Neuronal stem cell (in vitro differentiated cells): ENCODE measurements at places on chromosomes 6 and 20.

GRCh38 chr6:136031982-136032381, 180.5 kb downstream of the PDE7B start:
- no peak for DNase-seq

DNA sequence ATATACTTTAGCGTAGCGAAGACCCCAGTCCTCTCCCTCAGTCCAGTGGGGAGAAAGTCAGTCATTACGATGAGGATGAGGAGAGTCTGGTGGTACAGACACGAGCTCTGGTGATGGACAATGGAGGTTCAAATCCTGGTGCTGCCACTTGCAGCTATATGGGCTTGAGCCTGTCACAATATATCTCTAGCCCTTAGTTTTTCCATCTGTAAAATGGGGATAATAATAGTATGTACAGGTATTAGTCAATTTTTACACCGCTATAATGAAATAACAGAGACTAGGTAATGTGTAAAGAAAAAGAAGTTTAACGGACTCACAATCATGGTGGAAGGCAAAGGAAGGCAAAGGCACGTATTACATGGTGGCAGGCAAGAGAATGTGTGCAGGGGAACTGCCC, 237.9 kb downstream of the BCAS1 start:
- DNase-seq = no peak

DNA sequence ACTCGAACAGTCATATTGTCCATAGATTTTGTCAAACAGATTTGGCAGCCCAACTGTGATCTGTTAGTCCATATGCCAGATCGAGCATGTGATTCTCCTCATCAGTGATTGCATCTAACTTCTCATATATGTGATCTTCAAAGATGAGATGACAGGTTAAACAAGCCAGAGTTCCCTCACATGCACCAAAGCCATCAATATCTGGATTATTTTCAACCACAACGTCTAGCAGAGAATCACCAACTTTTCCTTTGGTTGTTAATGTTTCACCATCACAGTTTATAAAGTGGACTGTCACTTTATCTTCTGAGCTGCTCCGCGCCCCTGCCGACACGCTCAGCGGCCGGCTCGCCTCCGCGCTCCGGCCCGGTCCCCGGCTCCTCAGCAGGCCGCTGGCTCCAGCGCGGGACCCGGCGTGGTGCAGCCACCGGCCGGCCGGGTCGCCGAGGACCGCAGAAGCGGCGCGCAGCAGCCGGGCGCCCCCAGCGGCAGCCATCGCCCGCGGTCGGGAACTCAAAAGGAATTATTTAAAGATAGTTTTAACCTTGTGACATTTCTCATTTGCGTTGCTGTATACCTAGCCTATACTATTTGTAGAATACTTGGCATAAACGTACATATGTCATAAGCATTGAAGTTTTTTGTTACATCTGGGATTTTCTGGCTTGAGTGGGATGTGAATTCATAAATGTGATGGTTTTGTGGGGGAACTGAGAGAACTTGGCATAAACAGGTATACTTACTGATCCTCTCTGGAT, 40.1 kb upstream of the DYNLRB1 start:
- DNase-seq = no peak

DNA sequence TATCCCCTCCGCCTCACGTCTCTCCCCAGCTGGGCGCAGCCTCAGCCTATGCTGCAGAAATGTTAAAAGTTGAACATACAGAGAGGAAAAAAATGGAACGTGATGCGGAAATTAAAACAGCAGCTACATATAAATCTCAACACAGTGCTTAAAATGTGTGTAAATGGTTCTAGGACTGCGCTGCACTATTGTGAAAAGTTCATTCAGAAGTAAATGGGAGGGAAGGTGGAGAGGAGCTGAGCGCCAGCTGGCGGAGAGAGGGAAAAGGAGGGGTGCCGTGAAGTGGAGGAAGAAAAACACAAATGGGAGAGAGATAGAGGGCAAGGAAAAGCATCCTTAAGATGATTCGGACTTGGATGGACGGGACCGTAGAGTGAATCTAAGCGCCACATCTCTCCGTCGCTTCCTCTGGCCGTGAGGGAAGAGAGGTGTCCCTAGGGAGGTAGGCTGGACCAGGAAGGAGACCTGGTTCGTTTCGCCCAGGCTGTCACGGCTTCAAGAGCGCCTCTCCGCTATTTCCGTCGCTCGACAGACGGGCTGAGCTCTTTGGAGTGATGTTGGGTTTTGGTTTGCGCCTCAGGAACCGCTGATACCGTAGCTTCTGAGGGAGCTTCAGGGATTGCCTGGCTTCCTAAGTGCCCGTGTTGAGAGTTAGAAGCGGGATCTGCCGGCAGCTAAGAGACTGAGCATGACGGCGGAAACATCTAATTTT, 113.7 kb downstream of the TRIM27 start:
- no peak for DNase-seq

DNA sequence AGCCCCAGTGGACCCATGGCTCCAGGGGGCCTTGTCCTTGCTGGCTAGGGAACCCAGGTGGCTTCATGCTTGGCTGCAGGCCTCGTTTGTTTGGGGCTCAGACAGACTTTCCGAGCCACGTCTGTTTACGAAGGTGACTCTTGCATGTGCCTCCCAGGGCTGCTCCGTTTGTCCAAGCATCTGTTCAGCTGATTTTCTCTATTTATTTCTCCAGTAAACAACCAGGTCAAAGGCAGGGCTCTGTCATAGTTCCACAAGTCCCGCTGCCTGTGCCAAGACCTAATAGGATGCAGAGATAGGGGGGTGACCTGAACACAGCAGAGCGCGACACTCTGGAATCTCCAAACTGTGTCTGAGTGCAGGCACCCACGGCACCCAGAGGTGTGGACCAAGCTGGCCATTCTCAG, 12.8 kb upstream of the SPO11 start:
- DNase-seq = no peak

DNA sequence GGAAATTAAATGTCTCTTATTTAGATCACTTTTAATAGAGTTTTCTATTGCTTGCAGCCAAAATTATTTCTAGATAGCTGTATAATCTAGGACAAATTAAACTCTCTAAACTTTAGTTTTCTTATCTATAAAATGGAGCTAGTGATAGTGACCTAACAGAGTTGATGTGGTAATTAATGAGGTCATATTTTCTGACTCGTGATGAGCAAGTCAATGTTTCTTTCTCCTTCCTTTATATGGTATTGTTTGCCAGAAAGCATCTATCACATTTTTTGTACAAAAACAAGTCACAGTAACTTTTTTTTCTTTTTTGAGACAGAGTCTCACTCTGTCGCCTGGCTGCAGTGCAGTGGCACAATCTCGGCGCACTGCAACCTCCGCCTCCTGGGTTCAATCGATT, 267.7 kb downstream of the FARS2 start:
- DNase-seq = no peak

GRCh38 chr6:27176096-27176495, 71.4 kb upstream of the PRSS16 start:
- no peak for DNase-seq

- no peak for DNase-seq
Observed at GRCh38 chr20:64077876-64078551, 1.3 kb downstream of the RGS19 start.

- no peak for DNase-seq
Observed at GRCh38 chr20:61719691-61720347, 345.9 kb downstream of the TAF4 start.

GRCh38 chr6:141033101-141033500, 1099.6 kb upstream of the GJE1 start:
- DNase-seq = no peak

GRCh38 chr6:41515995-41516394, 30.2 kb upstream of the FOXP4 start:
- DNase-seq = no peak

GRCh38 chr6:77245026-77245425, 218.3 kb downstream of the HTR1B start:
- DNase-seq = no peak

DNA sequence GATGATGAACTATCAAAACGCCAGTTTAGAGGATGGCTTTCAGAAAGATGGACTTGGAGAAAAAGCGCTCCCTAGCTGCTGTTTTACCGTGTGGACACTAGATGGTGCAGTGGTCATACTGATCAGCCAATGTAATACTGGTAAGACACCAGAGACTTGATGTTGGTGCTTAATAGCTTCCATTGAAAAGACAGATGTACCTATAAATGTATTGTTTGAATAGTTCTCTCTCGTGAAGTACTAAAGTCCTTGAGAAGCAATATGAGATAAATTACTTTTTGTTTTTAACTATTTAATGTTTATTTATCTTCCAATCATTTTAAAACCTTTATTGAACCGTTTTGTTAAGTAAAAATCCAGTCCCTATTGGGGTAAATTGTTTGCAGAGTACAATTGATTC, 63.9 kb upstream of the FUCA2 start:
- DNase-seq = peak; percentile 65

GRCh38 chr6:51654647-51655046, 432.8 kb downstream of the PKHD1 start:
- no peak for DNase-seq

DNA sequence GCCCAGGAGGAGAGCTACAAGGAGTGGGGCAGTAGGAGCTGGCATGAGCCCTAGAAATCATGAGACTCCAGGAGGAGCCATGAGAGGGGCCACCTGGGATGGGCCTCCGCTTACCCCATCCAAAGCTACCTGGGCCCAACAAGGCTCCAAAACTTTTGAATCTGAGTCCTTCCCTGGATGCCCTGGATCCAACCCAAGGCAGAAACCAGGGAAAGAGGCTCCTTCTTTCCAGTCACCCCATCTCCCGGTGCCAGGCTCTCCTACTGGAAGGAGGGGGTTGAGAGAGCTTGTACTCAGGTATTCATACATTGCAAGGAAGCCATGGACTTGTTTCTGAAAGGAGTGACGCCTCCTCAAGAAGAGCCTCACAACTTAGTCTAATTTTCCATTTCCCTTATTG, 7.8 kb upstream of the SIRPG start:
- no peak for DNase-seq

- no peak for DNase-seq
Observed at GRCh38 chr6:27816906-27817305, 95.3 kb downstream of the OR2B2 start.

DNA sequence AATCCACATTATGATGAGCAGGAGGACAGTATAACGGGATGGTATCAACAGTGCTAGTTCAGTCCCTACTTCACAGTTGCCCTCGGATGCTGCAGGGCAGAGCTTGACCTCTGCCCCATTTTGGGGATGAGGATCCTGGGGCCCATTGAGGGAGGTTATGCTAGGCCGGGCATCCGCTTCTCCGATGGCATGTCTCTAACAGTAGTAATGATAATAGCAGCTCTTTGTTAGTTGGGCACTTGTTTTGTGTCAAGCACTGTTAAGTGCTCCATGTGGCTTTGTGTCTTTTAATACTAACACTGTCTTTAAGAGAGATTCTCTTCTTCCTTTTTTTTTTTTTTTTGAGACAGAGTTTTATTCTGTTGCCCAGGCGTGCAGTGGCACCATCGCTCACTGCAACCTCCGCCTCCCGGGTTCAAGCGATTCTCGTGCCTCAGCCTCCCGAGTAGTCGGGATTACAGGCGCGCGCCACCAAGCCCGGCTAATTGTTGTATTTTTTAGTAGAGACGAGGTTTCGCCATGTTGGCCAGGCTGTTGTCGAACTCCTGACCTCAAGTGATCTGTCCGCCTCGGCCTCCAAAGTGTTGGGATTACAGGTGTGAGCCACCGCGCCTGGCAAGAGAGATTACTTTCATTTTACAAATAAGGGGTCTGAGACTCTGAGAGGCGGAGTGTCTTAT, 1.1 kb downstream of the MAPRE1 start:
- DNase-seq = no peak

DNA sequence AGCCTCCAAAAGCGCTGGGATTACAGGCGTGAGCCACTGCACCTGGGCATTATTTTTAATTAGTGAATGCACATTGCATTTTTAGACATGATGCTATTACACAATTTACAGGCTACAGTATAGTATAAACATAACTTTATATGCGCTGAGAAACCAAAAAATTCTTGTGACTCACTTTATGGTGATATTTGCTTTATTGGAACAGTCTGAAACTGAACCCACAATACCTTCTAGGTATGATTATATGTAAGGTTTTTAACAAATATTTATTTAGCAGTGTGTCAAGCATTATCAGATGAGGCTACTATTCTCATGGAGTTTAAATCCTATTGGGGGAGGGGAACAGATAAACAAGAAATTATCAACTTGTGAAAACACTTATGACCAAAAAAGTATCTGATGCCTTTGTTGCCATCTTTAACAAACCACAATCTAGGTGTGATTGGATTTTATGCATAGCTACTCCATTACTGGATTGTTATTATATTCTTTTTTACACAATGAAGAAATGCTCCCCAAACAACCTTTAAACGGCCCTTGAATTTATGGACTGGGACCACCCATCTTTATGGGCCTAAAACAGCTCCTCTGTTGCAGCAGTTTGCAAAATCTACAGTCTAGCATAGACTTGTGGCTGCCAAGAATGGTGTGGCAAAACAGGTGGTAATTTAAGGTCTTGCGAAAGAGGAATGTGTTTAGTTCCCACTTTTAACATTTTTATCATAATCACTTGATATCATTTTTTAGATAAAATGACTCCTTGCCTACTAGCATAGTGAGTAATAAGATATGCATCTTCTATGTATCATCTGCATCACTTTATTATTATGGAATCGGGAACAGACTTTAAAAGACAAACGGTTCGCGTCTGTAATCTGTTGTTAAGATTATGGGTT, 159.2 kb upstream of the C6orf118 start:
- no peak for DNase-seq

DNA sequence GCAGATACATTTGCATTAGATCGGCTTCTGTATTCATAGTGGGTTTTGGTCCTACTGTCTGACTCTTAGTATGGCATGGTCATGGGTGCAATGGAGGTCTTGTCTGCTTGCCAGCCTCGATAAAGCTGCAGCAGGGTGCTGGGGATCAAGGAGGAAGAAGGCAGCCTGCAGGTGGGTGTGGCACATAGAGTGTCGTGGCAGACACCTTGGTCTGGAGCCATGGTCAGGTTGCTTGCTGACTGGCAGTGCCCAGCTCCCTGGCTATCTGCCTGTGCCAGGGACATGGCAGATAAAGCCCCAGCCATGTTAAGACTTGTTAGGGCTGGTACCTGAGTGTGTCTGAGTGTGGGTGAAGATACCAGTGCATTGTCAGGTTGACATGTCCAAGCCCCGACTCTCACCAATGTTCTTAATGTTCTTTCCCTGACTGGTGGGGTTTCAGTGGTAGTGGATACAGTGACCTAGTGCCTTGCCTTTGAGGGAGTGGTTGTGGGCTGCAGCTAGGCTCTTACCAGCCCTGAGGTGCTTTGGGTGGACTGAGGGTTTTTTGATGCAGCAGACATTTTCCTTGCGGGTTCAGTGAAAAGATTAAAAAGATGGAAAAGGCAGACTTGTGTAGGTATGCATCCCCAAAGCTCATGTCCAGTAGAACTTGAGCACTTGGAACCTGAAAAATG, 1.8 kb downstream of the FAM83D start:
- no peak for DNase-seq

GRCh38 chr6:81792826-81793225, 40.3 kb upstream of the TENT5A start:
- DNase-seq = no peak

GRCh38 chr6:149895048-149895590, 2.8 kb downstream of the RAET1E start:
- DNase-seq = no peak

GRCh38 chr6:42978487-42978838, 518 bp downstream of the PEX6 start:
- no peak for DNase-seq

GRCh38 chr6:21633511-21634109, 40.1 kb downstream of the SOX4 start:
- no peak for DNase-seq
